ENCODE measurements at places on chromosomes 5 and 9.
A peak's percentile ranks its signal among the peaks of the same experiment; 100 is the strongest.

- DNase-seq = no peak
Observed at GRCh38 chr9:124042201-124042721, 30.7 kb downstream of the LHX2 start.

DNA sequence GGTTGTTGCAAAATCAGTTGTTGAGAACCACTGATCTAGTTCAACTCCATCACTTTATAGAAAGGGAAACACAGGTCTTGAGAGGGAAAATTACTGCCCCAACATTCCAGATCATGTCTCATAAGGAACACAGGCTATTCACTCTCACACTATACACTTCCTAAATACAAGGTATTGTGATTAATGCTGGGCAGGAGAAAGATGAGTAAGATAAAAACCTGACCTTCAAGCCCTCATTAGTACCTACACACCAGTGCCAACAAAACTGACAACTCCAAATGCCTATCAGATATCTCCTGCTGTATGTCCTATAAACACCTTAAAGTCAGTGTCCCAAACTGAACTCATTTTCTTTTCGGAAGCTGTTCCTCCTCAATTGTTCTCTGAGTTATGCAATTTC, 8.2 kb downstream of the GNE start:
- no peak for DNase-seq

- DNase-seq = no peak
Observed at GRCh38 chr5:35464757-35465156, 152.9 kb upstream of the SPEF2 start.

- DNase-seq = peak; percentile 68
Observed at GRCh38 chr9:120715389-120715924, 1.2 kb upstream of the MEGF9 start.

DNA sequence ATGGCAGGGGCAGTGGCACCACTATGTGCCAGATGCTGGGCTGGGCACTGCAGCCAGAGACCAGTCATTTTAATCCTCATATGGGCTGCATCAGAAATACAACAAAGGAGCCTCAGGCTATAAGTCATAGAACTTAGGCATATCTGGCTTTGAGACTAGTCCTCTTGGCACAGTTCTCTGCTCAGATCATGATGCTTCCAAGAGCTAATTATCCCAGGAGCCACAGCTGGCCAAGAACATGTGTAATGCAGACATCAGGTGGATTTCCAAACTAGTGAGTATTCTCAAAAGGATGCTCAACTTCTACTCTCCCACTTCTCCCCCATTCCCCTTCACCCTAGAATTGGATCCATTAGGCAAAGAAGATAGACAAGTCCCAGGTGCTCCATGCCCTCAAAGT, 562.2 kb upstream of the TRPC7 start:
- DNase-seq = no peak

- DNase-seq = no peak
Observed at GRCh38 chr9:29322240-29322639, 1749.0 kb upstream of the C9orf72 start.

DNA sequence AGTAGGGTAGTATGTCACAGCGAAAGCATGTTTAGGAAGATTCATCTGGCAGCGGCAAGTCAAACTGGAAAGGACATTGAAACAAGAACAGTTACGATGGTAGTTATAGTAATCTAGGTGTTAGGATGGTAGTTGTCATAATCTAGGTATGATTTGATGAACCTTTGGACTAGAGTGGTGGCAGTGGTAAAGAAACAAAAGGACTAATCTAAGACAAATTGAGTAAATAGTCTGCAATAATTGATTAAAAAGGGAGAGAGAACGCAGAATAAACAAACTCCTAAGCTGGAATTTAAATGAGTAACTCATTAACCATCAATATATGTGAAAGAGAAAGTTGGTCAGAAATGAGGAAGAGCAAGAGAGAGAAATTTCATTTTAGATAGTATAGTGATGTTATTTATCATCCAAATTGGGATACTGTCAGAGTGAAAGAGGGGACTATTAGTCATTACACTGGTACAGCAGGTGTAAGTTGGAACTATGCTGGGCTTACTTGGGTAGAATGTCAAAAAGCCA, 56.8 kb downstream of the MTREX start:
- no peak for DNase-seq

GRCh38 chr9:18910916-18911315, 122.1 kb downstream of the SAXO1 start:
- DNase-seq = no peak

DNA sequence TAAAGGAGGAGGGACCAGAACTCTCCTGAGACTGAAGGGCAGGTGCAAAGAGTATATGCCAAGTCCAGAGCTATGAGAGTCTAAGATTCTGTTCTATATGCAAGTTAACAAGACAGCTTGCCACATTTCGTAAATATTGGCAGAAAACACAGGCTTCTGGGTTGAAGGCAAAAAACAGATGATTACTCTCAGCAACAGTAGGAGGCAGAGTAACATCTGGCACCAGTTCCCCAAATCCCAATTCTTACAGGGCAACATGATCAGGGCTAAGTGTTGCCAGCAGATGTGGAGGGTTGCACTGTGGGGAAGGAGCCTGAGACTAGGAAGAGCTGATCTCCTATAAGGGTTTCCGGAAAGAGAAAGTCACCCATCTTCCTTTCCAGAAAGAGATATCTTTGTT, 179.4 kb downstream of the PJA2 start:
- no peak for DNase-seq

DNA sequence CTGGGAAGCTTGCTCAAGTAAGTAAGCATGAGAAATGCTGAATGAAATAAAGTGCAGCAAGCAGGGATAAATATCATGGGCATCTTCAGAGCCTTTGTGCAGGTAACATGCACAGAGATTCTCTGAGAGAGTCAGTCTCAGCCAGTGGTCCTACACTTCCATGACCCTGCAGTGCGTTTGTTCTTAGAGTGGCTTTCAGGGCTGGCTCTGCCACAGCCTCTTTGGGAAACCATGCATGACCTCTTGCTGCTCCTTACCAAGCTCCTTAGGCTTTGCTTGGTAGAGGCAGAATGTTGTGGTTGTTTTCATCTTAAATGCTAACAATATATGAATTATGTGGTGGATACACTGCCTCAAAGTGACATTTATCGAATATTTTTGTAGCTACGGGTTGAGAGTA, 5.4 kb downstream of the SYK start:
- DNase-seq = no peak

DNA sequence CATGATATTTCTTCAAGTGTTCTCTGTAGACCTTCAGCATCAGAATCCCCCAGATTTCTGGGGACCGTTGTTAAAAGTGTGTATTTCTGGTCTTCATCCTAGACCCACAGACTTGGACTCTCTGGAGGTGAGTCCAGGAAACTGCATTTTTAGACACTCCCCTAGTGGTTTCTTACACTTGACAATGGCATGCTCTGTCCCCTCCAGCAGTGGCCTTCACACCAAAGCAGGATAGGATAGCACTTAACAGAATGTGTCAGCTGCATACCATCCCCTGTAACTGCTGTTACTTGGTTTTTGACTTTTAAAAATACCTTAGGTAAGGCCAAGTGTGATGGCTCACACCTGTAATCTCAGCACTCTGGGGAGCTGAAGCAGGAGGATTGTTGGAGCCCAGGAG, 20.8 kb downstream of the CDO1 start:
- DNase-seq = no peak

DNA sequence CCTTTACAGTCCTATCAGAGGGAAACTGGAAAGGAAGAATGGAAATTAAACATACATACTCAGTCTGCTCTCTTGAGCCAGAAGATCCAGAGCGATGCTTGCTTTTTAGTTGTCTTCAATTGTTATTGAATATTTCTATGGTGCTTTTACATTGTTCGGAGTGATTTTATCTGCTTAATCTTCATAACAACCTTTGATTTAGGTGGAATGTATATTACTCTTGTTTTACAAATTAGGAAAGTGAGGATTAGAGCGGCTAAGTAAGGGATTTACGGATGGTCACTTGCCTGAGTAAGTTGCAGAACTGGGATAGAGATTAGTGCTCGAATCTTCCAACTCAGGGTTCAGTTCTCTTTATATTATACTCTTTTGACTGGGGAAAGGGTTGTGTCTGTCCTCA, 69.1 kb downstream of the PBX3 start:
- DNase-seq = no peak

DNA sequence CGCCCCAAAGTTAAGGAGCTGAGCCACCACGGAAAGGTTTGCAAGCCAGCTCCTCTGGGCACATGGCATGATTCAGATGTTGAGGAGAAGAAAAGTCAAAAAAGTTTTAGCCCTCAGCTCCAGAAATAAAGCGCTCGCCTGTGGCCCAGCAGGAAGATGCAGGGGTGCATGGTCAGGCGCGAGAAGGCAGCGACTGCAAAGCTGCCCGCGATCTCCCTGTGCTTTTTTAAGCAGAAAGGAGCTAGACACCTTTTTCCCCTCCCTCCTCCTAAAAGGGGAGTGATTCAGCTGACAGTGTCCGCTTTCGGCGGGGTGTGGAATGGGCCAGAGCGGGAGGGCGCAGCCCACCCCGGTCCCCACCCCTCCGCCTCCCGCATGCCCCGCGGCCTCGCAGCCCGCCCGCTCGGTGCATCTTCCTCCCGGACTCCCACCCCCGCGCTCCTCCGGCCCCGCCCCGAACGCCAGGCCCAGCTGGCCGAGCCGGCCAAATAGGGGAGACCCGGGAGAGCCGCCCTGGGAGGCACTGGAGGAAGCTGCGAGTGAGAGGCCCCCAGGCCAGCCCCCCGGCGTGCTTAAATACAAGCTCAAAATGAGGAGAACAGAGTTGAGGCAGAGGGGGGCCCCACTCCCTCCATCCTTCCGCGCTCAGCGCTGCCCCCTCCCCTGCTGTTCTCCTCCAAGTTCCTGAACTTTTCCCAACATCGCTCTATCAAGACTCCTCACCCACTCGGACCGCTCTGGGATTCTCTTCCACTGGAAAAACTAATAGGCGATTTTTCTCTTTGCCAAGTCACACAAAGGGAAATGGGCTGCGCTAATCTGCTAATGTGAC, at the start of gene ADAMTS12:
Gene ADAMTS12, minus strand, starts transcription at position 203 of the 832 bp plus-strand sequence. Its CDS starts 134 bp downstream, at position 69.
- peak; percentile 90 for DNase-seq

- DNase-seq = no peak
Observed at GRCh38 chr9:36866840-36867239, 167.2 kb downstream of the PAX5 start.

DNA sequence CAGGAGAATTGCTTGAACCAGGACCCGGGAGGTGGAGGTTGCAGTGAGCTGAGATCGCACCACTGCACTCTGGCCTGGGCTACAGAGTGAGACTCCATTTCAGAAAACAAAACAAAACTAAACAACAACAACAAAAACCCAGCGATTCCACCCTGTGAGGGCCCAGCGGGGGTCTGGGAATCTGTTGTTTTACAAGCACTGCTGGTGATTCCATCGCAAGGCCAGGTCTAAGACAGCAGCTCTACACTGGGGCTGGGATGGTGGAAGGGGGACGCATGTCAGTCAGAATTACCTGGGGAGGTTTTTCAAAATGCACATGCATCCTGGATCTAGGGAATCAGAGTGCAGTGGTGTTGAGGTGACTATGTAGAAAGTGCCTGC, 90.9 kb downstream of the ANKRD55 start:
- DNase-seq = no peak

DNA sequence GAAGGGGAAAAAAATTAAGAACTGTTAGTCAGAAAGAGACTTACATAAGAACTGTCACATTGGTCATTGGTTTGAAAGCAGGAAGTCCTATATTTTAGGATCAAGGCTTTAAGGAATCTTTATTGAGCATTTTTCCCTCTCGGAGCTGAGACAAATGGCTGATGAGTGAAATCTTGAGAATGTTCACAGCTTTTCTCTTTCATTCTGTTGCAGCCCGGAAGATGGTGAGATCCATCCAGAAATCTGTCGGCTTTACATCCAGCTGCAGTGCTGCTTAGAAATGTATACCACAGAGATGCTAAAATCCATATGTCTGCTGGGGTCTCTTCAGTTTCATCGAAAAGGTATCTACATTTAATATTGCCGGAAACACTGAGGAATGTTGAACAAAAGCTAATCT, 69.7 kb downstream of the RGS7BP start:
- no peak for DNase-seq

DNA sequence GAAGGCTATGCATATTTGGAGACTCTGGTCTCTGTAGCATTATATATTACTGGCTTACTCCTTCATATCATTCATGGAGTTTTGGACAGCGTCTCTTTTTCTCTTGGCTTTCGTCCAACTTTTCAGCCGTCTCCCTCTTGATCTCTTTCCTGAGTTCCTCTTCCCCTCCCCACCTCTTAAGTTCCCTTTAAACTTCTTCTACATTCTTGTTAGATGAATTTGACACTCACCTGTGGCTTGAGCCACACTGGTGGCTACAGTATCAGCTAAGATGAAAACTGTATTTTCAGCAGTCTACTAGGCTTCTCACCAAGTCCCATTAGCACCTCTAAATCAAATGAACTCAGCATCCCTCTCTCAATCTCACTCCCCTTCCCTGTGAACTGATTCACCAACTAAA, 128.1 kb downstream of the STARD4 start:
- DNase-seq = no peak

GRCh38 chr5:160071916-160072315, 47.3 kb downstream of the PWWP2A start:
- no peak for DNase-seq

GRCh38 chr9:130276955-130277354, 11.4 kb downstream of the HMCN2 start:
- no peak for DNase-seq

DNA sequence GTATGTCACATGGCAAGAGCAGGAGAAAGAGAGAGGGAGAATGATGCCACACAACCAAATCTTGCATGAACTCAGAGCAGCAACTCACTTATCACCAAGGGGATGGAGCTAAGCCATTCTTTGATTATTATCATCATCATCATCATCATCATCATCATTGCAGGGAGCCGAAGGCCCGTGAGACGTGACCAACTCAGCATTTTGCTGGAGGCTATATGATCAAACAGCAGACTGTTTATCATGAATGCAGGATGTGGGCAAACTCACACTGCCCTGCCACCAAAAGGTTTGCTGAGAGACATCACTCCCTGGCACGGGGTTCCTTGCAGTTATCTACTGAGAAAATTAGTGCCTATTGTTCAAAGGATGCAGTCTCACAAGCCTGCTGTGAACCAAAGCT, 8.6 kb upstream of the ZNF169 start:
- no peak for DNase-seq
